ENCODE measurements at places on chromosomes 3 and 15. TPM values are rescaled to one million over a fixed set of nuclear protein-coding genes. Genes with fewer than 3 reads are reported as not detected.

The C3orf70 gene
- 1.4 TPM for total RNA-seq

The EIF5A2 gene
- 10.2 TPM for total RNA-seq

The CFAP100 gene
- not detected for total RNA-seq

The AQP9 gene
- total RNA-seq: 0.77 TPM

GRCh38 chr3:100650651-100651619 is 41.5 kb downstream of the ADGRG7 start:
- no peaks in the 10 kb centered on the region for H3K36me3 ChIP-seq
- no peak for DNase-seq
- H3K4me3 ChIP-seq: no peak overlapping the region
- H3K27ac ChIP-seq: peak overlapping the region; percentile 33

DNA sequence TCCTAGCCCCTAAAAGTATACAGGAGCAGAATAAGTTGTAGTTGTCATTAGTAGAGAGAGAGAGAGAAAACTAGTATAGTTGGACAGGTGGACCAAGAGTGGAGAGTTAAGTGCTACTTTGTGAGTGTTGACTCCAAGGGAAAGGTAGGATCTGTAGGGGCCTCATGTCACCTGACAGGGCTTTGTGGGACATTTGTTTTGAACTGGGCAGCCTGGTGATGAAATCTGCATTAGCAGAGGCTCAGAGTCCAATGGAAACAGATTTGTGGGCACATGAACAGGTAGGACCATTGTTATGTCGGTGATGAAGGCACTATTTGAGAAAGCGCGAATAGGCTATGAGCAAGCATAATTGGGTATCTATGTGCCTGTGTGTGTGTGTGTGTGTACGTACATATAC is 43.5 kb downstream of the SGO1 start:
- peaks cover 21% of the 10 kb centered on the region for H3K4me1 ChIP-seq
- peak overlapping the region; percentile 70 for H3K27ac ChIP-seq
- no peak for DNase-seq
- H3K27me3 ChIP-seq: no peaks in the 10 kb centered on the region
- peaks cover 29% of the 10 kb centered on the region for H3K36me3 ChIP-seq

GRCh38 chr15:63628123-63628822 is 31.1 kb downstream of the FBXL22 start:
- no peaks in the 10 kb centered on the region for H3K4me1 ChIP-seq
- DNase-seq: no peak
- H3K27me3 ChIP-seq: no peaks in the 10 kb centered on the region

GRCh38 chr3:165638034-165638433 is 199.2 kb downstream of the BCHE start:
- no peak overlapping the region for H3K4me3 ChIP-seq
- DNase-seq: no peak
- H3K27ac ChIP-seq: no peak overlapping the region
